ENCODE measurements at places on chromosomes 2 and 18.

DNA sequence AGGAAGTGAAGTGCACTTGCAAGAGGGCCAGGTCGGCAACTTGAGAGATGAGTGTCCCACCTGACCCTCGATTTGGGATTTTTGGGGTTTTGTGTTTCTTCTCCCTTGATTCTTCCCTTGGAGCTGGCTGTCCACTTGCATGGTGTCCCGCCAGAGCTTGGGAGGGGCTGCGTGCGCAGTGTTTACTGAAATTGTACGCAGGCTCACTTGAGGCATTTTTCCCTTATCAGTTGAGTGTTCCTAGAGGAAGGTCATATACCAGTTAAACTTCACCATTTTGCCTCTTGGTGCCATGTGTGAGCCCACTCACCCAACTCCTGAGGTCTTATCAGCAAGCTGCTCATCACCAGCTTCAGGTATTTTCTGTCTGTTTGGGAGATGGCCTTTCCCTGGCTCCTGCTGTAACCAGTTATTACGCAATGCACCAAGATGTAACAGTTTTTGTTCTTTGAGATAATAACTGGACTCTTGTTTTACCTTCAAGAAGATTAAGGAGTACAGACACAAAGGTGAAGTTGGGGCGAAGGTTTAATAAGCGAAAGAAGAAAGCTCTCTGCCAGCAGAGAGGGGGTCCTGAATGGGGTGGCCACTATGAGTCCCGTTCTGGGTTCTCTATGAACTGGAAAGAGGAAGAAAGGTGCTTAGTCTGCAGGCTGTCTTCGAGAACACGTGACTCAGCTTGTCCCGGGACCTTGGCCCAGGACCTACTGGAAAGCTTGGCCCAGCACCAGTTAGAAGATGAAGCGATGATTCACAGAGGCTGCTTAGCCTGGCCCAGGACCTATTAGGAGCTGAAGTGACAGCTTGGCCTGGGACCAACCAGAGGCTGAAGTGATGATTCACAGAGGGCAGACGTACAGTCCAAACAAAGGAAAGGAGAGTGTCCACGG, 21.5 kb upstream of the TXNL4A start:
- DNase-seq, result no peak

GRCh38 chr2:135055182-135055786, 3.2 kb downstream of the RAB3GAP1 start:
- DNase-seq, result no peak

DNA sequence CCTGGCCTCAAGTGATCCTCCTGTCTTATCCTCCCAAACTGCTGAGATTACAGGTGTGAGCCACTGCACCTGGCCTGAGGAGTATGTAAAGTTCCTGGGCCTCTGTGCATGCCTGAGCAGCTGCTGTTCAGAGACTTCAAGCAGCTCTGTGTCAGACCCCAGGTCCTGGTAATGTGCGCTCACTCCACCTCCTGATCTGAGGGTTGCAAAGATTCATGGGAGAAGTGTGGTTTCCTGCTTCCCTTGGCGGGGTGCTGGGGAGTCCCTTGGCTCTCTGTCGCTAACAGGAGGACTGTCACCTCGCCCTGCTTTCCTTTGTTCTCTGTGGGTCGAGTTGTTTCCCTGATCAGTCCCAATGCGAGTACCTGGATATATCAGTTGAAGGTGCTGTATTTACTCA, 8.6 kb upstream of the IL36A start:
- peak; percentile 90 for DNase-seq

DNA sequence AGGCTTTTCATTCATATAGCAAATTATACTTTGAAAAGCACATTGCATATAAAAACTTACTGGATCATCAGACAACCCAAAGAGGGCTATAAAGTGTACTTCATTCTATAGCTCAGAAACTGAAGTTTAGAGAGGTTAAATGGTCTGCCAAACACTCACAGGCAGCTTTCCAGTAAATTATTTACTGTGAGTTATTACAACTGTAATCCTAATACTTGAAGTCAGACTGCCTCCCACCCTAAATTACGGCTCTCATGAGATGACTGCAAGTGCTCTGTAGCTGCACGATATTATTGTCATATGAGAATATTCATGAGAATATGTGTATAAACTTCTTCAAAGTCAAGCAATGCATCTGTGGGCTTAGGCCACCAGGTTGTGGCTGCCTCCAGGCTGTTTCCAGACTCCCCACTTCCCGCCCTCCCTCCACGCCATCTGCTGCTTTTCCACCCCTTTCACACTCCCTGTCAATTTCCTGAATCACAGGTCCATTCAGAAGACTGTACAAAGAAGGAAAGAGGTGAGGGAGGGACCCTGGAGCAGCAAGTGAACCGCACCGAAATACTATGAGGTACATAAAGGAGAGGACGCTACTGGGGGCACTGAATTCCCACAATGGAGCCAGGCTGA, 111.1 kb upstream of the SPOPL start:
- no peak for DNase-seq

DNA sequence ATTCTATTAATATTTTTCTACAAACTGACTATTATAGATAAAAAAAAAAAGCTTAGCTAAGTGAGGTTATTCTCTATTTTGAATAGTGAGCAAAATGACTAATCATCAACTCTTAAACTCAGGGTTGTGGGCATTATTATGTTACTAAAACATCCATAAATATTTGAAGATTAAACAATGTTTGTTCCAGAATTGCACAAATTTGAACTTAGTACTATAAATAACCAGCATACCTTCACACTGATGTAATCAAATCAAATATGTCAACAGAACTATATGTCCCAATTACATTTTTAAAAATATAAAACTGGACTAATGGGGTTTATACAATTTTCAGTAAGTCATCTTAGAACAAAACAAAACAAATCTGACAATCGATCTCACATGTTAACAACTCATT, 800.9 kb downstream of the LRP1B start:
- DNase-seq, result no peak

DNA sequence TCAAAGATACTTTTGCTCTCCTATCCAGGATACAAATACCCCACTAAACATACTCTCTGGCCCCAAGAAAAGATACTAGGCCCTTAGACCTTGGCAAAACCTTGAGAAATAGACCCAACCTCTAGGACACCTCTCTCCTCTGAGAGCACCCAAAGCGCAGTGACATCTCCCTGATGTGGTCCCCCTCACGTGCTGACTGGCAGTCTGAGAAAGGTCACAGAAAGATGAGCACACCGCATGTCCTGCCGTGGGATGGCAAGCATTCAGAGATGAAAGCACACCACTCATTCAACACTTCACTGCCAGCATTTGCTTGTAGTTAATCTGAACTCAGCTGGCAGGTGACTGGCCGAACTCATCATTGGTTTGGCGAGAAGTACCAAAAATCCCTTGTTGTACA, 6.1 kb upstream of the TBC1D8 start:
- no peak for DNase-seq

DNA sequence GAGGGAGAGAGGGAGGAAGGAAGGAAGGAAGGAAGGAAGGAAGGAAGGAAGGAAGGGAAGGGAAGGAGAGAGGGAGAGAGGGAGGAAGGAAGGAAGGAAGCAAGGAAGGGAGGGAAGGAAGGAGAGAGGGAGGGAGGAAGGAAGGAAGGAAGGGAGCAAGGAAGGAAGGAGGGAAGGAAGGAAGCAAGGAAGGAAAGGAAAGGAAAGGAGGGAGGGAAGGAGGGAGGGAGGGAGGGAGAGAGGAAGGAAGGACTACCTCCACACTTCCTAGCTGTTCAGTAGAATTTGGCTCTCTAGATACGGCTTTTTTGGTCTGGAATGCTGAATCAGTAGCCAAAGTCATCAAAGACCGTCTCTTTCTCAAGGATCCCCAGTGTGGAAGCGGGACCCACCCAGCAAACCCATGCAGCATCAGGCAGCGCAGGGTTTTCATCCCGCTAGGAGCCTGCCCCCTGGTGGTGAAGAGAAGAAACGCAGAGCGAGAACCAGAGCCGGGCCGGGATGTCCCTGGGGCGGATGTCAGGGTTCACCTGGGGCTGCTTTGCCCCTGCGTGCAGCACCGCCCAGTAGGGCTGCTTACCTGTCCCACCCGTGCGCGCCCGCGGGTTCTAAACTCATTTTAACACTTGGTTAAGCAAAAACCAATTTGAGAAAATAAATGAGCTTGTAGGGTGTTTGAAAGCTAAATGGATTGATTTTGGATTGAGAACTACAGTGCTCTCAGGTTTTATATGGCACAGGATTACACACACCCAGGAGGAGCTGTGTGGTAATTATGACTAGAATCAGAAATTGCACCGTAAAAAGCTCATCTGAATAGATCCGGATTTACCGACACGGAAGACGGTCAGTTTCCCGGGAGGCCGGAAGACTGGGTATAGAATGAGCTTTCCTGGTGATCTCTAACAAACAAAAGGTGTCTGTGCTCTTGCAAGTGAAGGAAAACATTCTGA, 48.1 kb upstream of the ARL4C start:
- DNase-seq, result peak; percentile 79

GRCh38 chr2:163693484-163693883, 42.3 kb downstream of the FIGN start:
- no peak for DNase-seq

GRCh38 chr2:169775765-169776164, 22.9 kb upstream of the SSB start:
- no peak for DNase-seq

DNA sequence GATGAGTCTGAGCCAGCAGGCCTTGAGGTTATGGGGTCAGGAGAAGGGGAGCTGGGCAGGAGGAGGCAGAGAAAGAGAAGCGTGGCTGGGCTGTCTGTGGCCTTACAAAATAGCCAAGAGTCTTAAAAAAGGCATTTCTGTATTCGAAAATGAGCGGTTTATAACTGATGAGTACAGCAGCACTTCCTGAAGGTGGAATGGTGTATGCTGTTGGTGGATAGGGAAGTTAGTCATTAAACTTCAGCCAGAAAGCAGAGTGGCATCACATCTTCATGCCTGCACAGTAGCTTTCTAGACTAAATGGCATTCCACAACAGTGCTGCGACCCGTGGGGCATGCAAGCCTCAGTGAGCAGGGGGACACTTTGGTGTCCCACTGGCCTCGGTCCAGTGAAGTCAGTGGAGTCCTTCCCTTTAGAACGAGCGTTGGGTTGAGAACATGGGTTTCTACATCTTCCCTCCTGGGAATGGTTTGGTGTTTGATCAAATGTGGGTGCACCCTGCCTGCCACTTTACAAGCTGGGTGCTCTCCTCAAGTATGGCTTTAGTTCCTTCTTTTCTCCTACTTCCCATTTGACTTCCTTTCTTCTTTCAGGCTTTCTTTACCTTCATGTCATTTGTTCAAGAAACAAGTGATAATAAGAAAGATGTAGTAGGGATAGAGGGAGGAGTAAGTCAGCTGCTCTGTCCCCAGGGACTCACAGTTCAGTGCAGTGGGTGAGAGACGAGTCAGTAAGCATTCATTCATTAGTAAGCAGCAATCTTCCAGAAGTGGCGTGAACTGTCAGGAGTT, 96.3 kb downstream of the ARMC9 start:
- DNase-seq, result no peak

DNA sequence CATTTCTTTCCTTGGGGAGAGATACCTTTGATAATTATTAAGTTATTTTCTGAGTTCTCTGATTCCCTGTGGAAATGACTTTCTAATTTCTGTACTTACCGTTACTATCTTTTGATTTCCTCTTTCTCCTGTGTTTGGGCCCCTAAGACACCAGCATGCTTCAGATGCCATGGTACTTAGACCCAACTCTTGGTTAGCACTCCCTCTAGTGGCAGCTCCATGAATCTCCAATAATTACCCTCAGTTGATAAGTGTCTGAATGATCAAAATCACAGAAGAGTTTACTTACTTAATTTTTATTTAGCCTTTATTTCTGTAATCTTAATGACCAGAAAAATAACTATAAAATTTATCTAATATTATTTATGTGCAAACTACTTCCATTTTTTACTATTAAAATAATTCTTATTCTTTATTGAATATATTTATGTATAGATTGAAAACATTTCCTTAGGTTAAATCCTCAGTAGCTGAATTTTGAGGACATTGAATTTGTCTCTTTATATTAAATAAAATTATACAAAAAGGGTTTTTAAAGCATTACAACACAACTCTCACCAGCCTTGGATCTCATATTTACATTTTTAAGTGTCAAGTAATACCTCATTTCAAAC, 300.4 kb downstream of the KCNS3 start:
- DNase-seq, result no peak

GRCh38 chr2:212994976-212995375, 156.4 kb downstream of the IKZF2 start:
- no peak for DNase-seq

DNA sequence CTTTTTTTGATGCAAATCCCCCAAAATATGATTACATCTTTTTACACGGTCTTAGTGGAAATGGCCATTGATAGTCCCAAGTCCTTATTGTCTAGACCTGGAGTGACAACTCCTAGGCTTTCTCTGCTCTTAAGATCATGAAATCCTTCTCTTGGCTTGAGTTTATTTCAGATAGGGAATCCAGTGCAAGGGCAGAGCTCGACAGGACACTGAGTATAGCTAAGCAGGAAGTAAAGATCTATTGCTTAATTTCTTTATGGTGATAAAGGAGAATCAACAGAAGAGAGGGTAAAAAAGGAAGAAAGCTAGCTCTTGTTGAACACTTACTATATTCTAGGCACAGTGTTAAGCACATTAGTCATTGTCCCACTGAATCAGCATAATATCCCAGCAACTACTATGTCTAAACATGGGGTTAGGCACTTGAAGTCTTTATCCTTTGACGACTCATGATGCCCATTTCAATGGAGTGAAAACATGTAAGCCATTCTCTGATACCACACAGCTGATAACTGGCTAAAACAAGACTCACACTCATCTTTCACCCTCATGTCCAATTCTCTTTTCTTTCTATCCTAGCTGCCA, 74.1 kb upstream of the LRATD1 start:
- DNase-seq, result no peak

DNA sequence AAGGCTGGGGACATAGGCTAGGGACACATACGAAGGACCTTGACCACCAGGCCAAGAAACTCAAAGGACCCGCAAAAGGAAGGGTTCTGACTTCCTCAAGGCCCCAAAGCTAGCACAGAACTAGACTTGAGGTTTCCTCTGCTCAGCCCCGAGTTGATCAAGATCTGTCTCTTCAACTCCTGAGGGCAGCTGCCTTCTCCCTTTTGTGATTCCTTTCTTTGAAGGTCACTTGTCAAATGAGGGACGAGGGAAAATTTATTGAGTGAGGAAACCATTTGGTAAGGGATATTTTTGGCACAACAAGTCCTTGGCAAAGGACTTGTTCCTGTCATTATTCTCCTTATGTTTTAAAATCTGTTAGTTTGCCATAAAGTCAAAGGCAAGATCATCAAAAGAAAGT, 12.3 kb upstream of the ROCK2 start:
- no peak for DNase-seq

DNA sequence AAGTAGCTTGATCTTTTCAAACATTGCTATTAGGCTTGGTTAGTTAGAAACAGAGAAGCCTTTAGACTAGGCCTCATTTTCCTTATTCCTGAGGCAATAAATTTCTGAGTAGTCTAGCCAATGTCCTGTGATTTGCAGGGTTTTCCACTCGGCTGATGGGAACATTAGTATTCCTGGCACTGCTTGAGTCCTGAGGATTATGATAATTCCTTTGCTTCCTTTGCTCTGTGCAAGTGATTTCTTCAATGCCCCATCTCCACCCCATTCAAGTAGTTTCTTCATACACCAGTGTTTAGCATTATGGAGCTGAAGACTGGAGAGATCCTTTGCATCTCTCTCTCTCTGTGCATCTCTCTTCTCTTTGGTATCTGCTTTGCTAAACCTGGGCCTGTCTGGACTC, 14.3 kb upstream of the SLC4A10 start:
- no peak for DNase-seq

All from naive thymus-derived CD8-positive, alpha-beta T cell (primary cell).